GM06990 (cell line): ENCODE measurements at places on chromosomes 5 and 9.

DNA sequence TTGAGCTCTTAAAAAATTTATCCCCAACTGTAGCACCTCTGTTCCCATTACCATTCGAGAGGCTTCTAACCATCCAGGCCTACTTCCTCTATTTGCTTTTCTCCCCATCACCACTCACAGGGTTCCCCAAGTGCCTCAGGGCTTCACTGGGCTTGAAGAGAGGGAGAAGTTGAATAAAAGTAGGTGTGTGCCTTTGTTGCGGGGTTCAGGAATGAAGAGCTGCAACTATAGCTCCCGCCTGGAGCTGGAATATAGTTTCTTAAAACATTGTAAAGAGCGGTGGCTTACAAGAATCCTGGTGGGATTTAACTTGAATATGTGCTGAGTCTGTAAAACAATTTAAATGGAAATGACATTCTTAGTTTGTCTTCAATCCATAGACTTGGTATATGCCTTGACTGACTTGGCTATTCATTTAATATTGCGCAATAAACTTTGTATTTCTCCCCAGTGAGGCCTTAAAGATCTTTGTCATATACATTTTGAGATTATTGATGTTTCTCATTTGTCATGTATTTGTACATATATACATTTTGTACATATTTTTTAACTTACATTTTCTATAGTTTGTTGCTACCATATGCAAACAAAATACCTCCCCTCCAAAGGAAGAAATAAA is 7.2 kb downstream of the ENTREP1 start:
- DNase-seq, result no peak

- no peak for DNase-seq
Measured at GRCh38 chr5:93721071-93721470, 20.3 kb downstream of the POU5F2 start.

- DNase-seq, result no peak
Measured at GRCh38 chr9:107547303-107547702, 57.7 kb upstream of the KLF4 start.

- peak; percentile 11 for DNase-seq
Measured at GRCh38 chr9:127612939-127613582, 984 bp downstream of the STXBP1 start.

- DNase-seq, result no peak
Measured at GRCh38 chr9:137793196-137793841, 84.3 kb upstream of the CACNA1B start.

- DNase-seq, result no peak
Measured at GRCh38 chr5:125492977-125493376, 746.5 kb upstream of the ZNF608 start.

GRCh38 chr9:71955300-71955915 is 44.0 kb downstream of the C9orf85 start:
- peak; percentile 14 for DNase-seq

DNA sequence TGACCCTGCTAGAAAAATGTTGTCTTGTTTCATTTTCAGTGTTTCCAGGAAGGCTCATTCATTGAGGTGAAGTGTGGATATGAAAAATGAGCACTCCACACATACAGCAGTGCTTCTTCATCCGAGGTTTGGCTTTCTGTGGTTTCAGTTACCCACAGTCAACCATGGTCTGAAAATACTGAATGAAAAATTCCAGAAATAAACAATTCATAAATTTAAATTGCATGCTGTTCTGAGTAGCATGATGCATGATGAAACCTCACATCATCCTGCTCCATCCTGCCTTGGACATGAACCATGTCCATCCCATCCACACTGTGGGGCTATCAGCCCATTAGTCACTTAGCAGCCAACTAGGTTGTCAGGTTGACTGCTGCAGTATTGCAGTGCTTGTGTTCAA is 10.4 kb upstream of the SLC45A2 start:
- DNase-seq, result no peak

DNA sequence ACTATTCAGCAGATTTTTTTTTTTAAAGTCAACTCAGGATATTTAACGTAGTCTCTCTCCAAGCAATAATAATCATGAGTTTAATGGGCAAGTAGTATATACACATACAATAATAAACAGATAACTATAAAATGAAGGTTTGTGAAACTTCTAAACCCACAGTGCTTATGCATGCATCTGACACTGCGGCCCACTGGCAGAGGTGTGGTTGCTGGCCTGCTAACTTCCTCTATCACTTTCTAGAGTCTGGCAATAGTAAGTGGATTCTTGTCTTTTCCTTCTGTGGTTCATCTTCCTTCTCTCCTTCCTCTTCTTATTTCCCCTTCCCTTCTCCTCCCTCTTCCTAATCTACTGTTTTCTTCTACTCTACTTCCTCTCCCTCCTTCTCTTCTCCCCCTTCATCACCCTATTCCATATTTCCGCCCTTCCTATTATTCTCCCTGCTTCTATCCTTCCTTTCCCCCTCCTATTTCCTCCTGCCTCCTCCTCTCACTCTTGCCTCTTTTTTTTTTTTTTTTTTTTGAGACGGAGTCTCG is 18.6 kb upstream of the AGXT2 start:
- DNase-seq, result no peak

GRCh38 chr5:173920866-173921555 is 32.9 kb downstream of the CPEB4 start:
- no peak for DNase-seq

GRCh38 chr9:135971892-135972291 is 10.7 kb upstream of the UBAC1 start:
- no peak for DNase-seq

DNA sequence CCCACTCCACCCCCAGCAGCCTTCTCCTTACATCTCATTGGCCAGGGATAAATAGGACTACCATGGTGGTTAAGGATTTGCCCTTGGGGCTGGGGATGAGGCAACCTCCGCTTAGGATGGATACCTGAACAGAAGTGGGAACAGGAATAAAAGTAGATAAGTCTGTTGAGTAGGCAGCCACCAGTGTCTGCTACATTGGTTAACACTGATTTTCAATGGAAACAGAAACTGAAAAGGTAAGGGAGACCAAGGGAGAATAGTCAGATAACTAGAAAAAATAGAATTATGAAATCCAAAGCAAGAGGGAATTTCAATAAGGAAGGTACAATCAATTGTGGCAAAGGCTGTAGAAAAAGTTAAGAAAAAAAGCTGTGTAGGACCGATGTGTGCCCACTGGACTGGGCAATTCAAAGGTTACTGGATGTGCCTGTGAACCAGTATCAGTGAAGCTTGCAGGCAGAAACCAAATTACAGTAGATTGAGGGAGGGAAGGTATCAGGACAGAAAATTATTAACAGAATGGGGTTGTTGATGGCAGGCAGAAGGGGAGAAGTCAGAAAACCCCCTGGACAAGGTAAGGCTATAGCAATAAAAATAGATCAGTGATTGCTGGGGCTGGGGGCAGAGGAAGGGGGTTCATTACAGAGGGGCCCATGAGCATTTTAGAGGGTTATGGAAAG is 48.7 kb downstream of the DNAJC21 start:
- DNase-seq, result no peak

DNA sequence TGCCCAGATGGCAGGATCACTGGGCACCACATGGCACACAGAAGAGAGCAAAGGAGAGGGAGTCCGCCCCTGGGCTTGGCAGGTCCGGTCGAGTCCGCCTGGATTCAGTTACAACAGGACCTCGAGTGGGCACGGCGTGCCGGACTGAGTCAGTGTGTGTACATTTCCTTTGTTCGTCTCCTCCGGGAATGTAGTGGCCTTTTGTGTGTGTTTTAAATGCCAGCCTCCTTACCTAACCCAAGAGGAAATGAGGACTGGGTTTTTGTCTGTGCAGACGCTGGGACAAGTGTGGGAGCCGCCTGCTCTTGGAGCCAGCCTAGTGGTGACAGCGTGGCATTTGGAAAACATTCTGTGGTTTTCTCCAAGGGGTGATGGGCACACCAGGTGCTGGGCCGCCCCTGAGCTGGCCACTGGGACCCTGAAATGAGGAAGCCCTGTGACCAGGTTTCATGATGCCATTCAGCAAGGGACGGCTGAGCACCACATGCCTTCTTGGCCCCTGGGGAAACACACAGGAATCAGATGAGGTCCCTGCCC is 9.6 kb downstream of the NEK6 start:
- DNase-seq, result no peak

DNA sequence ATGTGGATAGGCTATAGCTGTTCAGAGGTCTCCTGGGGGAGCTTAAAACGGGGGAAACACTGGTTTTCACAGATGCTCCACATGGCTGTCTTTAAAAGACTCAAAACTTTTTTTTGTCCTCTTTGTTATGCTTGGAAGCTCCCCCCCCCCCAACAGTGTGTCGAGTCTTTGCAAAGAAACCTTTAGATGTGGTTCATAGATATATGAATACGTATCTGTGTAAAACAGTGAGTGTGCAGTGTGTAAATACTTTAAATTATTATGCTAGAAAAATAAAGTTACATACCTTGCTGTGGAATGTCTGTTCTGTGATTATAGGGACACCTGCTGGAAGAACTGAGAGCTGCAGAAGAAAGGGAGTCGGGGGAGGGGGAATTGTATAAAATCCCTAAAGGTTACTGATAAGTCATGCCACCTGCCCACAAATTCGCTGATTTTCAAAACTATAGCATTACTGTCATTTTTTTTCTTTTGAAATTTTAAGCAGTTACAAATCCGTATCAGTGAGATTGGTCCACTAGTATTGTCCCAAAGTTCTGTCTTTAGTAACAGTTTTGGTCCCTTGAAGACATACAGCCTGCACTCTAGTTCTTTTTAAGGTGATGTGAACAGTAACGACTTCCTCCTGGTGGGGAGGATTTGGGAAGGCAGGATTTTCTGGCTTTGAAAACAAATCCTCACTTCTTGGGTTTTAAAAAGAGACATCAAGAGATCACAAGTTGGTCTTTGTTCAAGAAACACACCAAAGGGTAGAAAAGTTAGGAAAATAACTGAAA is 22.9 kb downstream of the RGMB start:
- no peak for DNase-seq

DNA sequence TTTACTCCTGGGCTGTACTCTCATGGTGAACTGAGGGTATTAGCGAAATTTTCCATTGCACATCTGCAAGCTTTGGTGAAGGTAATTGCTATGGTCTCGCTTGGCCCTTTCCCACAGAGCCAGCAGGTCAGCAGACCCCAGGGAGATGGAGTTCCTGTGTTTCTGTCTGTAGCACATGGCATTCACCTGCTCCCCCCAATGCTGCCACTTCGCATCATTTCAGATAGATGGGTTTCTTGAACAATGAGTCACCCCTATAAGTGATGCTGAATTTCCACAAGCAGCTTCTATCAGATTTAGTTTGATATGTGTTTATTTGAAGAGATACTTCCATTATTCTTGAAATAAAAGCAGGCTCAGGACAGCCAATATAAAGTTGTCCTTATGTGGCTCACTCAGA is 117.8 kb downstream of the ERCC6L2 start:
- DNase-seq, result no peak

GRCh38 chr5:115941051-115941675 is 21.1 kb upstream of the LVRN start:
- DNase-seq, result no peak
